Central memory CD4-positive, alpha-beta T cell (primary cell): ENCODE measurements at places on chromosomes 2 and 18.

DNA sequence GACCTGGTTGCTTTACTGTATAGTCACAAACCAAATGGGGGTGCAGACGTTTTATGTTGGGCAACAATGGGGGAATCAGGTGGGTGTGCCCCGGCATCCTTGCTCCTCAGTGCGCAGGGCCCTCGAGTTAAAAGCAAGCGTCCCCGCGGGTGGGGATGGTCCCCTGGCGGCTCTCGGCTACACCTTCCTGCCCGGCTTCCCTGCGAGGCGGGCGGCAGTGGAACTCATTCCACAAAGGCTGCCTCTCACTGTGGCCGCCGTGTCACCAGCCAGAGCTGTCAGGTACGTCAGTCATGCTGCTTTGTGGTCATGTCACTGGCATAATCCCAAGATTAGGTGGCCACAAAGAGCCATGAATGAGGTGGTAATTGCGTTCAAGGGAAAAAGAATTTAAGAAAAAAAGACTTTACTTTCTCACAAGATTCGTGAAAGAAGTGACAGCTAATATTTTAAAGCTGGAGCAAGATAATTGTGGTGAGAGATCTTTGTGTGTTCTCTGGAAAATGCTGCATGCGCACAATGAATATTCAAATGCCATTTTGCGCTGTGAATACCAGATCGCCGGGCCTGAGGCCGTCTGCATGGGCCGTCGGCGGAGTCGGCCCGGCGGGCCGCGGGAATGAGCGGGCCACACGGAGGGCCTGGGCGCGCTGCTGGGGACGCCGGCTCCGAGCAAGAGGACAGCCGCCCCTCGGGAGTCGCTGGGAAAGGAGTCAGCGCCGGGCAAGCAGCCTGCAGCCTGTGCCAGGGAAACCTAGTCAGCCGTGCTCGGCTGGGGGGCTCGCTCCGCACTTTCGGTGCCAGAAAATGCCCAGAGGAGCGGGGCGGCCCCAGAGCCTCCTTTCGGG lies 82.3 kb upstream of the LDLRAD4 start:
- DNase-seq, result peak; percentile 72

DNA sequence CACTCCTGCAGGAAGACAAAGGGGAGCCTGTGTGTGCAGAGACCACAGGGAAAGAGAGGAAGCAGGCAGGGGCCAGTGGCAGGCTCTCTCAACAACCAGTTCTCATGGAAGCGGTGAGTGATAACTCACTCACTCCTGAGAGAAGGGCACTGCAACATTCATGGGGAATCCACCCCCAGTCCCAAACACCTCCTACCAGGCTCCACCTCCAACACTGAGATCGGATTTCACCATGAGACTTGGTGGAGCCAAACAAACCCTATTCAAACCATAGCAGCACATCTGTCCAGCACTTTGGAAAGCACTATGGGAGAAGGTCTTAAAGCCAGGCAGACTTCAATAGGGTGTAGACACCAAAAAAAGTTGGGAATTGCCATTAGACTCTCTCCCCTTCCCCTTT lies 345.7 kb upstream of the SPRED2 start:
- DNase-seq, result no peak

DNA sequence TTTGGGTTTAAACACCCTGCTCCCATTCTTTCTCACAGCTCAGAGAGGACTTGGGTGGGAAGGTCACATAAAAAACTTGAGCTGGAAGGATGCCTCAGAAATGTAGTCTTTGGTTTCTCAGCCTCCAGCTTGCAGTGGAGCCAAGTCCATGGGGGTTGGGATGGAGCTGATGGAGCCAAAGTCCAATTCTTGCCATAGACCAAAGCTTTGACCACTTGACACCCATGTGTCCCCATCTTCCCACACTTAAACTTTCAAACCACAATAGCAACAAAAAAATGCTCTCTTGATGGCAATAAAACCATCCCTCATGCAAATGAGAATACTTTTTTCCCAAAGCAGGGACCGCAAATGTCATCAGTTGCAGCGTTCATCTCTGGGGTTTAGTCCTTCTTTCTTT lies 14.7 kb upstream of the DAW1 start:
- DNase-seq, result no peak

GRCh38 chr2:17540813-17541530 lies 476 bp downstream of the VSNL1 start:
- no peak for DNase-seq

- no peak for DNase-seq
Measured at GRCh38 chr2:60577682-60578283, 24.3 kb upstream of the BCL11A start.

DNA sequence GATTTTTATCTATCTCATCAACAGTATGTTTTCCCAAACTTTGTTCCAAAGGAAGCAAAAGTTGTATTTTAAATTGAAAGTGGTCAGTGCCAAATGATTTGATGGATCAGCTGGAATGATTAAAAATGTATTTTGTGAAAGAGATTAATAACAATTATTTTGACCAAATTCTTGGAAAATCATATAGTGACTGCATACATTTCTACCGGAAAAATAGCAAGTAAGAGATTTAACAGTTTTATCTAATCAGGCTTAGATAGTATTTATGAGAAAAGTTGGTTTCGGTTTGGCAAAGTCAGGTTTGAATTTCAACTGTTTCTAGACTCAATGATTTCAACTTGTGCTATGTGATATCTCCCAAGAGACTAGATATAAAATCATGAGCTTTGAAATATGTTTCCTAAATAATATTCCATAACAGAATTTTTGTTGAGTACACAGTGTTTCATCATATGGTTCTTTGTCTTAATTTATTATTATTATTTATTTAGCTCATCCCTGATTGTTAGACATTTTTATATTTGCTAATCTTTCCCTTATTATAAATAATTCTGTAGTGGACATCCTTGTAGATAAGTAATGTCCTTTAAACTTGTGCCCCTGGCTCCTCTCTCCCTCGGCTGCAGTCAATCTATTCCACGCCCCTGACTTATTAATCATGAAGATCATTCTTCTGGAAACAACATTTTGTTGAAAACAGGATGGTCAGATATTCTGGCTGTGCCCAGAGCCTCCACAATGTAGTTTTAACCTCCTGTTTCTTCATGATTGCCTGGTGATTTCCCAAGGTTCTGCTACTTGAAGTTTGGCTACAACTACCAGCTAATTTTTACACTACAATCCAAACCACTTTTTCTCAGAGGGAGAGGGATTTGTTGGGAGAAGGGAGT lies 520.7 kb upstream of the TCF4 start:
- DNase-seq, result no peak

GRCh38 chr18:58252166-58252565 lies 208.1 kb downstream of the NEDD4L start:
- DNase-seq, result no peak

DNA sequence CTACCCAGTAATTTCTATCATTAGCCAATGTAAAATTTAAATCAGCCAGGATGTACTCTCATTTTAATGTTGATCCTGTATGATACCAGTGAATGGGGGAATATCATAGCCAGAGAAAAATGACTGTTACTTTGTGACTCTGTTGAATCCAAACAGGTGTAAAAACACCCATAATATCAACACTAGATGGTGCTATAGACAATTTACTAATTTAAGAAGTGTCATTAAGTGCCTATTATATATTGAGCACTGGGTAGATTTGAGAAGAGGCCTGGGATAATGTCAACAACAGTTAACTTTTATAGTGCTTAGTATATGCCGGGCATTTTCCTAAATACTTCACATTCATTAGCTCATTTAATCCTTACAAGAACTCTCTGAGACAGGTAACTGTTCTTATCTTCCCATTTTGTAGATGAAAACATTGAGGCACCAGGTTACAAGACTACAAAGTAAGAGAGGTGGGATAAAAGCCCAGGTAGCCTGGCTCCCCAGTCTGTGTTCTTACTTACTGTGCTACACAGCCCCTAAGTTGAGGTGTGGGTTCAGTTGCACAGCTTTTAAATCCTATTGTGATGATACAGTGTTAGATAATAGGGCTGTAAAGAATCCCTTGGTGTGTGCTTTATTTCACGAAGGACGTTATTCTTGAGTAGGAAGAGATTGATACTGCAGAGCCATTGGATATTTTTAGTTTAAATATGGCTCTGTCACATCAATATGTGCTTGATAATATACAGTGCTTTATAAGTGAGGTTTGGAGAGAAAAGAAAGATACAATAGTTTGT lies 325.5 kb downstream of the AGPS start:
- DNase-seq, result no peak

DNA sequence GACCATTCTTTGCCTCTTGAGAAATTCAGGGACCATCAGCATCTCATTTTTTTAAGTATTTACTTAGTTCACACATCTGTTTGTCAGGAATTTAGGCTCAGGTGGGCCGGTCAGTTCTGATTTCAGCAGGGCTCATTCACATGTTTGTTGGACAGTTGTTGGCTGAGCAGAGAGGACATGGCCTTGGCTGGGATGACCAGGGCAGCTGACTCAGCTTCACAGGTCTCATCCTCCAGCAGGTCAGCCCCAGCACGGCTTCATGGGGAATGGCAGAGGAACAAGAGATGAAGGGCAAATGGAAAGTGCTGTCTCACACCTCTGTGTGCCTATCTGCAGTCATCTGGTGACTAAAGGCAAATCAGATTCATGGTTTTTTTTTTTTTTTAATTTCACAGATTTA lies 136.1 kb upstream of the TMEM200C start:
- no peak for DNase-seq

DNA sequence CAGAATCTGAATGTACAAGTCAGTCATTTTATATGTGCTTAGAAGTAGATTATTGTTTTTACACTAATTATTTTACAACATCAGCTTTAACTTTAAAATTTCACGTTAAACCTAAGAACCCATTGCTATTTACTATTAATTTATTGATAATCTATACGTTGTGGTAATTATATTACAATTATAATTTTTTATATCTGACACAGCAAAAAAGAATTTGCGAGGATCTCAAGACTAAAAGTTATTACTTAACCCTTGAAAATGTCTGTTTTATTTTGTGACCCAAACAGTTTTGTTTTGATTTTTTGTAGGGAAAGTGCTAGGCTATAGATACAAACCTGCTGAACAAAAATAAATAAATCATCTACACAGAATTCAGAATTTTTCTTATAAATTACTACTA lies 30.3 kb downstream of the BAZ2B start:
- no peak for DNase-seq

DNA sequence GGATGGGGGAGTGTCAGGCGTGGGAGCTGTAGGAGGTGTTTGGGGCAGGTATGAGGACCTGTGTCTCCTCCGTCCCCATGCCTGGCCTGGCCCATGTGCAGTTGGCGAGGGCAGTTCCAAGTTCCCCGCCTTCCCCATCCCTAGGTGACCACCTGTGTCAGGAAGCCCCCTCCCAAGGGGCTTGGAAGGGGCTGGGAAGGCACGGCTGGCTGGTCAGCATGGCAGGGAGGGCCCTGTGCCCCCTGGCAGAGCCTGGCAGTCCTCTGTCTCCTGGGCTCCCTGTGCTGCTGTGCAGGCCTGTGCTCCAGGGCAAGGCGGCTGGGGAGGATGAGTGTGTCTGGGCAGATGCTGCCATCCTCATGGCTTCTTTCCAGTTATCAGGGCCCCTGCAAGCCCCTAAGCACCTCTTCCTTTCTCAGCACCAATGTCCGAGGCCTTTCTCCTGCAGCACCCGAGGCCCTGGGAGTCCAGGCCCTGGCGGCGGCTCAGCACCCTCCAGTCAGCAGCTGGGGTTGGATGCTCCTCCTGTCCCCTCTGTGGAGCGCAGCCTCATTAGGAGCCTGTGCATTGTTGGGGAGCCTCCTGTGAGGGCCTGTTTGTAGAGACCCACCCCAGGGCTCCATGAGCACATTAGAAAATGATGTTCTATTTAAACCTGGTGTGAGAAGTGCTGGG lies 101.7 kb downstream of the FAM210A start:
- DNase-seq, result no peak

- no peak for DNase-seq
Measured at GRCh38 chr2:5980450-5981190, 288.4 kb downstream of the SOX11 start.

DNA sequence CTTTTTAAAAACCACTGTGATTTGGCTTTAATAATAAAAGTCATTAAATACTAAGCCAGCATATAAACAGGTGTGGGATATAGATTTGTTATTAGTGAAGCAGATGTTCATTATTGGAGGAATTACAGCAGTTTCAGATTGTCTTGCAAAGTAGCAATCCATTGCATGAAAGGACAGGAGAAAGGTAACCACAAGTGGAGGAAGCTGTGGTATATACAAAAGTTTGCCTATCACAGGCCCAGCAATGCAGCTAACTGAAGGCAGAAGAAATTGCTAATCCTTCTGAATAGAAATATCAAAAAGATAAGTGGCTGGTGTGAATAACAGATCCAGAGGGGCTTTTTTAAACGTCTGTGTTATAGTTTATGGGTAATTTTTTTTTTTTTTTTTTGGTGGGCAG lies 199.4 kb downstream of the ZNF385B start:
- no peak for DNase-seq

- DNase-seq, result no peak
Measured at GRCh38 chr2:85938456-85938855, 49.7 kb upstream of the ST3GAL5 start.

DNA sequence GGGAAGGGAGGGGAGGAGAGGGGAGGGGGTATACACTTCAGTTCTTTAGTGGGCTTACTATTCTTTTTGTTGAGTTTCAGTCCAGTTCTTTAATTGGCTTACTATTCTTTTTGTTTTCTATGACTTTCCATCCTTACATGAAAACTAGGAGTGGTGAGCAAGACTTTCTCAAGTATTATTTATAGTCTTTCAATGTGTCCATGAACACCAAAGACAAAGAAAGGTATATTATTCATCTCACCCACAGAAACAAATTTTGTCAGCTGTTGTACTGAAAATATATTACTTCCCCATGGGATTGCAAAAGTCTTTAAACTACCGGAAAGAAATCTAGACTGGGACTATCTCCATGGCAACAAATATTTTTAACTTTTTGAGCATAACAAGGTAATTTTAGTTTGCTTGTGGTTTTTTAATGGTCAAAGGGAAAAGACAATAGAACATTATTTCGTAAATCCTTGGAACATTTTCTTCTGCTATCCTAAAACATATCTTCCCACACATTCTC lies 17.6 kb downstream of the ADAM17 start:
- no peak for DNase-seq

DNA sequence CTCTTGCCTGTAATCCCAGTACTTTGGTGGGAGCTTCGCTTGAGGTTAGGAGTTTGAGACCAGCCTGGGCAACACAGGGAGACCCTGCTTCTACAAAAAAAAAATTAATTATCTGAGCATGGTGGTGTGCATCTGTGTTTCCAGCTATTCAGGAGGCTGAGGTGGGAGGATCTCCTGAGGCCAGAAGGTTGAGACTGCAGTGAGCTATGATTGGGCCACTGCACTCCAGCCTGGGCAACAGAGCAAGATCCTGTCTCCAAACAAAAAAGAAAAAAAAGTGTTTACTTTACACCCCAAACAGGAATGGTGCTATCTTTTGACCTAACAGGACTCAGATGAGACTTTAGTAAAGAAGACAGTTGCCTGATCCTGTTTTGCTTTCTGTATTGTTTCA lies 35.6 kb downstream of the MAL start:
- no peak for DNase-seq

DNA sequence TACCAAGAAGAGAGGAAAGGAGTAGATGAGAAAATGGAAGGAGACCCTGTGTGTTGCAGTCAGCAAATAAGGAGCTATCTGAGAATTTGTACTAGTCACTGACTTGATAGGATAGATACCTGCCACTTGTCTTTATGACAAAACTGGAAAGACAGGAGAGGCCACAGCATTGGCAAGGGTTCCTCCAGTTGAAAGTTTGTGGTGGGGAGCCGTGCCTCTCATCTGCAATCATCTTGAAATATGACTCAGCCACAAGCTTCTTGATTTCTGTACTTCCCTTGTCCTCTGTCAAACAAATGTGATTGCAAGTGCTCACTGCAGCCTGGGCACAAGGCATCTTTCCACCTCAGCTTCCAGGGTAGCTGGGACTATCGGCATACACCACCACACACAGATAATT lies 99.1 kb downstream of the GREB1L start:
- no peak for DNase-seq
